ENCODE measurements at places on chromosomes 11 and 22.

- no peak for DNase-seq
Measured at GRCh38 chr11:17471501-17471900, 5.1 kb downstream of the ABCC8 start.

DNA sequence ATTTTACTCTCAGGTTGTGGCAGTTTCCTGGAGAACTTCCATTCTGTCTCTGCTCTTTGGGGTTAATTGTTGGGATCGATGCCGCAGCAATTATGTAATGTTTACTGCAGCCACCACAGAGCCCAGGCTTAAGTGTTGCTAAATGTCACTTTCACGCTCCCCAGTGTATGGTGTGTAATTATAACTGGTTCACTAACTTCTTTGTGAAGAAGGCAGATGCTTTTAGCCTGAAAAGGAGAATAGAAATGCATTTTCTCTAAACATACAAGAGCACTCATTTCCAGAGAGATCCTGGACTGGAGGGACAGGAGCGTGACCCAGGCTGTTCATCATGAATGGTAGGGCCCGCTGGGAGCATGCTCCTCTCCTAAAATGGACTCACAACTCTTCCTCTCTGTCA lies 132.2 kb upstream of the PLET1 start:
- DNase-seq: no peak

GRCh38 chr11:39784873-39785272 lies 1674.6 kb downstream of the LRRC4C start:
- DNase-seq: no peak

- no peak for DNase-seq
Measured at GRCh38 chr11:87443707-87444106, 406.0 kb downstream of the TMEM135 start.

All from left hindlimb (tissue), 1 donor.